ENCODE measurements at places on chromosomes 11 and 22.

- no peak for DNase-seq
These were observed 188.9 kb downstream of the BRD1 start for GRCh38 chr22:49638788-49639187.

- no peak for DNase-seq
These were observed at the start of gene TMPRSS13 for GRCh38 chr11:117929142-117929915. Gene TMPRSS13 (minus strand): TSS chr11:117929402. CDS start chr11:117929307, 95 bp downstream.

GRCh38 chr11:36077886-36078685 lies 134.2 kb downstream of the LDLRAD3 start:
- no peak for DNase-seq

DNA sequence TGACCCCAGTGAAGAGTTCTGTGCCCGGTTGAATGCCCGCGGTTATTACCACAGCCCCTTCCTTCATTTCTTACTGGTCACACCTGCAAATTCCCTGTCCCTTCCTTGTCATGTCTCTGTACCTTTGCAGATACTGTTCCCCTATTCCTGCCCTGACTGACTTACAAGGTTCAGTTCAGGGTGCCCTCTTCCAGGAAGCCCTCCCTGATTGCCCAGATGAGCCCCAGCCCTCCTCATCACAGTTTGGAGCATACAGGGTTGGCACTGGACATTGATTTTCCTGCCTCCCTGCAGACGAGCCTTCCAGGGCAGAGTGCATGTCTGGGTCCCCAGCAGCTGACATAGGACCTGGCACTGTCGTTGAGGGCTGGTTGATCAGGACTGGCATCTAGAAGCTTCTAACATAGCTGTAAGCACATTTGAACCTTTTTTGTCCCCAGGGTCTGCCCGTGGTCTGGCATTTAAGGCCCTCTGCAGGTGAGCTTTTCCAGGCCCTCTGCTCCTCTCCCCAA lies 70.4 kb upstream of the SHISAL1 start:
- no peak for DNase-seq

DNA sequence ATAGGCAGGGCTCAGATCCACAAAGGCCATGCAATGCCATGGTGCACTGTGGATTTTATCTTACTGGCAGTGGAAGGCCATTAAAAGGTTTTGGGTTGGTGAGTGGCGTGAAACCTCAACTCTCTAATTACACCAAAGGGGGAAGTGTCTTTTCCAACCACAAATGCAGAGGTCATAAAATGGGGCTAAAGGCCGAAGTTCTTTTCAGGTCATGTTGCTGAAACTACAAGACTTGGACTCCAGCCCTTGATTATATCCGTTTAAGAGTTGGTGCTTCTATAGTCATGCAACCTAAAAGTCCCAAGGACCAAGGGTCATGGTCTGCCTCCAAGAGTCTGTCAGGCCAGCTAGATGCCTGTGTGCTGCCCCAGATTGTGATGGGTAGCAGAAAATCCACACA lies 434.3 kb downstream of the RAB38 start:
- no peak for DNase-seq

- no peak for DNase-seq
These were observed 240.3 kb downstream of the TENM4 start for GRCh38 chr11:79200398-79201070.

DNA sequence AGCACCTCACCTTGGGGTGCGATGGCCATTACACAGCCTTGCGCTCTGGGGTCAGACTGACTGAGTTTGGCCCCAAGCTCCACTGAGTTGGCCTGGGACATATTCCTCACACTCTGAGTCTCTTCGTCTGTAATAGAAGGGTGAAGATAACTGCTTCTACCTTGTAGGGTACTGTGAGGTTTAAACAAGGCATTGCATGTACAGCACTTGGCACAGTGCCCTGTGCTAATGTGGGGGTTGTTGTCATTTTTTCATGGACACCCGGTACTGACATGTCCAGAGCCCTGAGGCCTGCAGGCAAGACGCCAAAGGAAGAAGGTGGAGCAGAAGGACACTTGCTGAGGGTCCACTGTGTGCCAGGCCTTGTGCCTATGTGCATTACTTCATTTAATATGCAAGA lies 50.7 kb downstream of the OTOG start:
- no peak for DNase-seq

Data from NCI-H1930 (cell line).